ENCODE measurements at places on chromosomes 7 and 10.

GRCh38 chr7:1100386-1100785, 12.5 kb downstream of the GPER1 start:
- DNase-seq, result no peak

DNA sequence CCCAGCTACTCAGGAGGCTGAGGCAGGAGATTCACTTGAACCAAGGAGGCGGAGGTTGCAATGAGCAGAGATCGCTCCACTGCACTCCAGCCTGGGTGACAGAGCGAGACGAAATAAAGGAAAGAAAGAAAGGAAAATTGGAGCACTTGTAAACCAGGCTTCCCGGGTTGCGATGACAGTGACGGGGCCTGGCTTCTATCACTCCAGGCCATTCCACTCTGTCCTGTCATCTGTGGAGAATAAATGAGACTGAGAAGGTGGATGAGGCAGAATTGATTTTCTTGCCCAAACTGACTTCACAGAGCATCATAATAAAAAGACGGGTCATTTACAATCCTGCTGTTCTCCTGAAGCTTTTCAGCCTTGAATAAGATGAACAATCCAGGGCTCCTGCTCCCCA, 12.1 kb upstream of the KPNA7 start:
- no peak for DNase-seq

DNA sequence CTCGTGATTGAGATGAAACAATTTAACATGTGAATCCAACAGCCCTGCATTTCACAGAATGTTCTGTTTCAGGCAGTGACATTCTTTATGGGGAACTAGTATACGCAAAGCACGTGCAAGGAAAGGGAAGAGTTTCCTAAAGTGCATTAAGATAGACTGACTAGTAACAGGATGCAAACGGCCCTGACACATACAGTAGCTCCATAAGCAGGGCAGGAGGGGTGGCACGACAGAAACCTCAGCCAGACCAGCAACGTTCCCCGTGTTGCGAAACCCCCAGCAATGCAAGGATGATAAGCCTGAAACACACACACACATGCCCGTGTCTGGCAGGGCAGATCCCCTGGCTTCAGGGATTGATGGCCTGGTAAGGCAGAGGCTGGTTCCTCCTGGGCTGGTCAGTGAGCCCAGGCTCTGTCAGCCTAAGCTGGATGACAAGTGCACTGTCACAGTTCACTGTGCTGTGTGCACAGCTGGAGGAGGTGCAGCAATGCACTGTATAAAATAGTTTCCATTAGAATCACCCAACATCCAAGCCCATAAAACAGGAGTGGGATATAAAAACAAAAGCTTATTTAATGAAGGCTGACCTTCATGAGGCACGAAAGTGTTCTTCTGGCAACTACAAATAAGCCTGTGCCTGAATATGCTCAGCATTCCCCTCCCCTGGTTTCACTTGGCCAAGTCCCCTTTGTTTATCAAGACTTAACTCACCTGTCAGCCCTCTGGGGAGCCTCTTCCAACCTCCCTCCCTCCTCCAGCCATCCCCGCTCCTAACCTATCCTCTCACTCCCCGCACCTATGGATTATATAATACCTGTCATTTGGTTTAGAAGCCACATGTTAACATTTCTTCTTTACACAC, 88.8 kb downstream of the GSAP start:
- DNase-seq, result no peak

GRCh38 chr10:4351723-4352413, 474.1 kb upstream of the AKR1E2 start:
- DNase-seq, result no peak

DNA sequence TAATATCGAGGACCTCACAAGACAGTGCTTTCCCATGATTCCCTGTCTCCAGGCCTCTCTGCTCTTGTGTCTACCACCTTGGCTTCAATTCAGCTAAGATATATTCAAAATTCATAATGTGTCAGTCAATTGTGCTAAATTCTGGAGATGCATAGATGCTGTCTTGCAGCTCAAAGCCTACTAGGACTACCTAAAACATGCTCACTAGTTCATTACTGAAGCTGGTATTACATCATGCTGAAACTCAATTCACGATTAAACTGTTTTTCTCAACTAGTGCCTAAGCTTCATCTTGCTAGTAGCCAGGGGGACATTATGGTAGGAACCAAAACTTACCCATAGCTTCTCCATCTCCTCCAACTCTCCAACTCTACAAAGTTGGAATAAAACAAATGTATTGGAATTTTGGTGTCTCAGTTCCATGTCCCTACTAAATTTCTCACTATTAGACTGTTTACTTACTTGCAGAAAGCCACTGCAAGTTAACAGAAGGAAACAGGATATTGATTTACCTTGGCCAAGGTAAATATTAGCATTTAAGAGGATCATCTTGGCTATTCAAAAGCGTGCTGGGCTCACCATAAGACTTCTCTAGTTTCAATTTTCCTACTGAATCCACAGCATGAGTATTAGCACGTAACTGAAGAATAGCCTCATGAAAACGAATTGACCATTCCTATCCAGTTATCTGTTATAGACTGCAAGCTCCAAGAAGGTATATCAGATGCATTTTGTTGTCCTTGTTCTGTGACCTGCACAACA, 53.6 kb downstream of the CREB3L2 start:
- DNase-seq, result no peak

GRCh38 chr7:82428186-82428961, 15.2 kb downstream of the CACNA2D1 start:
- DNase-seq, result no peak

- no peak for DNase-seq
Measured at GRCh38 chr10:9668411-9668810, 1349.3 kb upstream of the CELF2 start.

GRCh38 chr10:60086421-60086820, 180.1 kb upstream of the CCDC6 start:
- DNase-seq, result no peak

GRCh38 chr10:82888809-82889455, 1013.9 kb downstream of the NRG3 start:
- no peak for DNase-seq

GRCh38 chr7:44175730-44176129, 13.5 kb downstream of the GCK start:
- no peak for DNase-seq

DNA sequence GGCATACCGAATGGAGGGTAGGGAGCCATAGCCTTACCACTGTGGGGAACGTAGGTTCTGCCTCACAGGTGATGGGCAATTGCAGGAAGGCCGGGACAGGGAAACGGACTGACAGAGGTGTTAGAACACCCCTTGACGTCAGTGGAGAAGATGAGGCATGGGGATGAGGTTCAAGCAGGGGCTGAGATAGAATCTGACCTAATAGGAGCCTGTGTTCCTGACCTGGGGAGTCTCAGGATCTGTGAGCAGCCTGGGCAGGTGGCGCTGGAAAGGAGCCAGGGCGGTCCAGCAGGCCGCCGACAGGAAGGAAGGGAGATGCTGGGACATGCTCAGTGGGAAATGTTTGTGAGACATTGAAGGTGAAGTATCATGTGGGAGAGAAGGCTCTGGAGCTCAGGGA, 109.4 kb downstream of the WDFY4 start:
- DNase-seq, result no peak

GRCh38 chr10:45532480-45532879, 140.1 kb downstream of the ZFAND4 start:
- no peak for DNase-seq

DNA sequence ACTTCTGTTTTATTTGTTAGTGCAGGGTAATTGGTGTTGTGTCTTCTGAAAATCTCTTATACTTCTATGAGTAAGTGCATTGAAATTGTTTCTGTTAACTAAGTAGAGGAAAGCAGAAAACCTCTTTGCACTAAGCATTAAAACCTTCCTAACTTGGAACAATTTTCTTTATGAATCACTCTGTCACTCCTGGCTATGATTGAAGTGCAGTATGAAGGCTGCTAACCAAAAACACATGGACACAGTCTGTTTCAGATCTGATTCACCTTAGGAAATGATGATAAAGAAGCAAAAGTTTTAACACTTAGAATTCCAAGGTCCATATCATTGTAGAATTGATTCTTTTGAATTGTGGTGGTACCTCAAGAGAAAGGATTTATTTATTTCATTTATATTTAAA, 41.9 kb downstream of the MET start:
- no peak for DNase-seq

- no peak for DNase-seq
Measured at GRCh38 chr7:69654381-69654780, 56.1 kb downstream of the AUTS2 start.

DNA sequence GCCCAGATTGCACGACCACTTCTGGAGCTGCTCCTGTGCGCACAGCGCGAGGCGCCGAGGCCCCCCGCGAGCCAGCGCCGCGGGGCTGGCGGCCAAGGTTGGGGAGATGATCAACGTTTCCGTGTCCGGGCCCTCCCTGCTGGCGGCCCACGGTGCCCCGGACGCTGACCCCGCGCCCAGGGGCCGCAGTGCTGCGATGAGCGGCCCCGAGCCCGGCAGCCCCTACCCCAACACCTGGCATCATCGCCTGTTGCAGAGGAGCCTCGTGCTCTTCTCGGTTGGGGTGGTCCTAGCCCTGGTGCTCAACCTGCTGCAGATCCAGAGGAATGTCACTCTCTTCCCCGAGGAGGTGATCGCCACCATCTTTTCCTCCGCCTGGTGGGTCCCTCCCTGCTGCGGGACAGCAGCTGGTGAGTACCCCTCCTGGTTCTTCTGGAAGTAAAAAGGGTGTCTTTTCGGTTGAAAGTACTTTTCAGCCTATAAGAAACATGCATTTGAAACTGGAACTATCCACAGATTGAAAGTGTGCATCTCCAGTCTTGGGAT, 683 bp downstream of the INSIG1 start:
- no peak for DNase-seq

DNA sequence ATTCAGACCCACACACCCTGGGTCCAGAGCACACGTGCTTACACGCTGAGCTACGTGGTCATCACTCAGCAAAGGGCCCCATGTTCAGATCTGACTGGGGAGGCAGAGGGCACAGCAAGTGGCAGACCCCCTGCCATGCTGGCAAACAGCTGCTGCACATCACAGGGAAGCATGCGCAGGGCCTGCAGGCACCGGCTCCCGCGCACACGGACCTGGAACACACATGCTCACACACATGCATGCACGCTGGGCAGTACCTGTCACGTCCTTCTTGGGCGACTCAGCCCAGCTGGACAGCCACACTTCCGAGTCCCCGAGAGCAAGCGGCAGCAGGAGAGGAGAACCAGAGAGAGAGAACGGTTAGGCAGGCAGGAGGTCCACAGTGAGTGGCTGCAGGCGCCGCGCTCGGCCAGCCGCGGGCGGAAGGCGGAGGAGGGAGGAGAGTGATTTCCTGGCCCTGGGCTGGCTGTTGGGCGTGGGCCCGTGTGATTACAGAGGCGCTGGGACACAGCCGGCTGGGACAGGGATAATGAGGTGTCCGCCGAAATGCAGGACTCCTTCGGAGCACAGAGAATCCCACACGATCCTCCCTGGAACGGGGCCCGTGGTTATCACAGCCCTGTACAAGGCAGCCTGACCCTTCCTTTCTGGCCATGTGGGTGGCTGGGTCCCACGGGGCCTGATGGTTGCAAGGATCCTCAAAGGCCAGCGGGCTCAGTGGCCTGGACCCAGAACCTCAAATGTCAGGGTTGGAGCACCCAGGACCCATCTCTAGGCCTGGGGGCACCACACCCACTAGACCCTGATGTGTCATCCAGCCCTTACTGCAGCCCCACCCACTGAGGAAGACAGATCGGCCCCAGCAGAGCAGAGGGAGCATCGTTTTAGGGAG, 175.1 kb downstream of the NEURL1 start:
- no peak for DNase-seq

DNA sequence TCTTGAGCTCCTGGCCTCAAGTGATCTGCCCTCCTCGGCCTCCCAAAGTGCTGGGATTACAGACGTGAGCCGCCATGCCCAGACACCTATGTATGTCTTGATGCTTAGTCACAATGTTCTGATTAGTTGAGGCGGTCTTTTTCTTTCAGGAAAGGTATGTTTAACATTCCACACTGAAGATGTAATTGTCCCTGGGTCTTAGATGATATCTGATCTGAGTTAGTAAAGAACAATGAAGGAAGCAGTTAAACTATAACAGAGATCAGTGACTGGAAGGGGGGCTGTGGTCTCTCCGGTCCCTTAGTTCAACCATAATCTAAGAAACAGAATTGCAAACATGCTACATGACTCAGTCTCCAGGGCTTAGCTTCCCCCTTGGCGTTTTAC, 31.5 kb upstream of the SH2D4B start:
- DNase-seq, result no peak

- DNase-seq, result no peak
Measured at GRCh38 chr7:78493401-78493800, 694.8 kb downstream of the PHTF2 start.

DNA sequence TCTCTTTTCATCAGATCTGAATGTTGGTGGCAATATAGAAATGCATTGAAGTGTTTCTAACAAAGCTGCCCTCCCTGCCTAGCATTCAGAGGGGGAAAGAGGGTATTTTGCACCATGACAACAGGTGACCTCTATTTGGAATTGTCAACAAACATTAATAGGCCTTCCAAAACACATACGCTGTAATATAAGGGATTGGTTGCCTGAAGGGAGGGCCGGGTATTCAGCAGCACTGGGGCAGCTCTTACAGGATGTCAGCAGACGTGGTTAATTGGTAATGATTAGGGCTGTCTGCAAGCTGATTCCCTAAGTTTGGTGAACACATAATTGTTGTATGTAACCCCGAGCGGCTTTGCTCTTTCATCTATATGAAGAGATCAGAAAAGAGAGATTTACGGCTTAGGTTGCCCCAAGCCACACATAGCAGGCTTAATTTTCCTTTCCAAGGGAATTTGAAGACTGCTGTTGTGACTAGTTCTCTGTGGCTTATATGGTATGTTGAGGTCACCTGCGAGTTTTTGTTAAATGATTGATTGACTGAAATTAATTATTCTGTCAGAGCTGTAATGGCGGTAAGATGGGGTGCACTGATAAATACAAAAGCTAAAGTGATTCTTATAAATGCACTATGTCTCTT, 759.3 kb downstream of the LRMDA start:
- no peak for DNase-seq

DNA sequence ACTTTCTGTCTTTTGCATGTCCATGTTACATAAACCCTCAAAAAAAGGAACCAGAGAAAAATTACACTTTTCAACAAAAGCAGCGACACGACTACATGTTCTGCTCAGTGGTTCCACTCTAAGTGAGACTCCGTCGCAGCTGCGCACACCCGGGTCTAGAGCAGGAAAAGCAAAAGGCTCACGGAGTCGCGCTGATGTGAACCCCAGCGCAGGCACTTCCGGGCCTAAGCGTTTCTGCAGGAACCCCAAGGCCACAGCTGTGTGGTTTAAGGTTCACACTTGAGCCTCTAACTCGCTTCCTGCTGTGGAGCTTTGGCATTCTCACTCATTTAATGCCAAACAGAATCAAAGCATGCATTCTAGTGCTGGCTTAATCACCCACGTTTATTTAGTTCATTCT, 240.3 kb downstream of the DNAJB6 start:
- no peak for DNase-seq

GRCh38 chr10:44385696-44386441, 972 bp upstream of the CXCL12 start:
- no peak for DNase-seq

DNA sequence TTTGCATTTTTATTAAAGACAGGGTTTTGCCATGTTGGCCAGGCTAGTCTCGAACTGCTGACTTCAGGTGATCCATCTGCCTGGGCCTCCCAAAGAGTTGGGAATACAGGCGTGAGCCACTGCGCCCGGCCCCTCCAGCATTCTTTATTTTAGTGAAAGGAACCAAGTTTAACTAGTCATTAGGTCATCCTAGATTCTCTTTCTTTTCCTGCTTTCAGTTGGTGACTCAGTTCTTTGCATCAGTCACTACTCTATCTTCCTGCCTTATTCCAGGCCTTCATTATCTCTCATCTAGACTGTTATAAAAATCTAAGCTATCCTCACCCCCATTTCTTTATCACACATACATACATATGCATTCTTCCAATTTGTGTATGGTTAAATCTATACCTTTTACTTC, 63.7 kb downstream of the PRSS58 start:
- no peak for DNase-seq

GRCh38 chr10:3702056-3702546, 82.9 kb downstream of the KLF6 start:
- DNase-seq, result no peak
